ENCODE measurements at places on chromosomes 4 and X.

DNA sequence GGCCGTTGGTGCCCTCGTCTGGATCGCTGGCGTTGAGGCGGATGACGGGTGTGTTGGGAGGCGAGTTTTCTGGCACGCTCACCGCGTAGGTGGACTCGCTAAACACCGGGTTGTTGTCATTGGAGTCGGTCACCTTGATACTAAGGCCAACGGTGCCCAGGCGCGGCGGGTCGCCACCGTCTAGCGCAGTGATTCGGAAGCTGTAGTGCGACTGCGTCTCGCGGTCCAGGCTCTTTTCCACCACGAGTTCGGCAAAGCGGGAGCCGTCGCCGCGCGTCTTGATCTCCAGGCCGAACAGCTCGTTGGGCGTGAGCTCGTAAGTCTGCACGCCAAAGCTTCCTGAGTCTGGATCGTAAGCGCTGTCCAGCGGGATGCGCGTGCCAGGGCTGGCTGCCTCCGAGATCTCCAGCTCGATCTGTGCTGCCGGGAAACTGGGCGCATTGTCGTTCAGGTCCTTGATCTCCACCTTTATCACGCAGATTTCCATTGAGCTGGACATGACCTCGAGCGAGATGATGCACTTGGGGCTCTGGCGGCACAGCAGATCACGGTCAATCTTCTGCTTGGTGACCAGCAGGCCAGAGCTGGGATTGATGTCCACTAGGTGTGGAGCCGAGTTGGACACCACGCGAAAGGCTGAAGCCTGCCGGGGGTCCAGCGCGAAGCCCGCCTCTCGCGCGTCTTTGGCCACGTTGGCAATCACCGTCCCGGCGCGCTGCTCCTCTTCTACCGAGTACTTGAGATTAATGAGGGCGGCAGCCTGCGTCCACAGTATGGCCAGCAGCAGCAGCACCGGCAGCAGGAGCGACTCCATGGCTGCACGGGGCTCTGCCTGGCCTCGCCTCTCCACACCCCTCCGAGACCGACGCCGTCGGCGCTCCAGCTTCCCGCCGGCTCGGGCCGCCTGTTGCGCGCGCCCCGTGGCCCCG is 2.0 kb downstream of the PCDH19 start:
- DNase-seq = no peak

DNA sequence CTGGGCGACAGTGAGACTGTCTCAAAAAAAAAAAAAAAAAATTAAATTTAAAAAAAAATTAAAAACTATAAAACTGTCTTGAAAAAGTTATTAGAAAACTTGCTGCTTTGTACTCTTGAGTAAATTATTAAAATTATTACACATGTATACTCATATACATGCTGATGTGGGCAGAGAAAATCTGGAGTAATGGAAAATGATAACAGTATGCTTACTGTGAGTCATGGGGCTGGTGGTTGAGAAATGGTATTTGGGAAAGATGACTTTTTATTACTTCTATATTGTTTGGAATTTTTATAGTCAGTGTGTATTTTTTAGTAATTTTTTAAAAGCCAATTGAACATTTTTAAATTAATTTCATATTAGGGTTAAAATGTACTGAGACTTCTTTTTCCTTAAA is 7.5 kb downstream of the YY2 start:
- DNase-seq = no peak

DNA sequence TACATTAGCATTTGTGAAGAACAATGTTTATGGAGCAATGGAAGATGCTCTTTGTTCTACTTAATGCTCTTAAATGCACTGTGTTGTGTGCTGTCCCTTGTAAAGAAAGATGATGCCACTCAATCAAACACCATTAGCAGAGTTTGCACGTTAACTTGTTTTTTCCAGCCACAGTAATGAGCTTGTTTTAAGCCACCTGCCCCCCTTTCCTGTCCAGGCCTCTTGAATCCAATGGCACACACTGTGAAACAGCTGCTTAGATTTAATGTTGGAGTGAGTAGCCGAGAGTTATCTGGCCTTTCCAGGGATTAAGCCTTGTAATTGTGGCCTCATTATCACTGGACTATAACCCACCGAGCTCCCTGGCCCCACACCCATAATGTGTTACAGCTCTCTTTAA is 86.0 kb downstream of the PAK3 start:
- DNase-seq = no peak

GRCh38 chrX:126655061-126655460 is 102.4 kb upstream of the DCAF12L1 start:
- no peak for DNase-seq

Data from mesendoderm (in vitro differentiated cells).